Choroid plexus epithelial cell (primary cell): ENCODE measurements at places on chromosomes 6 and 20.
A peak's percentile ranks its signal among the peaks of the same experiment; 100 is the strongest.

DNA sequence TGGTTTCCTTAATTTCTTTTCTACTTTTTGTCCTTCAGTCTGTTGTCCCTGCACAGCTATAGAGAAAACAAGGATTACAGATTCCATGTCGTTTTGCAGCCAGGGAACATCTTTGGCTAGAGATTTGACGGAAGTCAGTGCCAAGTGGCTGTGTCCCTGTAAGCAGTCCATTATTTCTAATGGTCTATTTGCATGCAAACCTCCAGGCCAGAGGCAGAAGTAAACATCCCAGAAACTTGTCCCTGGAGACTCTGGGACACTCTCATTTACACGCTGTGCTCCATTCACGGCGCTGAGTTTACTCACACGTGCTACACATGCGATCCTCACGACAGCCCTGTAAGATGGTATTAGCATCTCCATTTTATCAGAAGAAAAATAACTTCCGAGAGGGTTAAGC lies 355.5 kb downstream of the PRKN start:
- no peak for DNase-seq

DNA sequence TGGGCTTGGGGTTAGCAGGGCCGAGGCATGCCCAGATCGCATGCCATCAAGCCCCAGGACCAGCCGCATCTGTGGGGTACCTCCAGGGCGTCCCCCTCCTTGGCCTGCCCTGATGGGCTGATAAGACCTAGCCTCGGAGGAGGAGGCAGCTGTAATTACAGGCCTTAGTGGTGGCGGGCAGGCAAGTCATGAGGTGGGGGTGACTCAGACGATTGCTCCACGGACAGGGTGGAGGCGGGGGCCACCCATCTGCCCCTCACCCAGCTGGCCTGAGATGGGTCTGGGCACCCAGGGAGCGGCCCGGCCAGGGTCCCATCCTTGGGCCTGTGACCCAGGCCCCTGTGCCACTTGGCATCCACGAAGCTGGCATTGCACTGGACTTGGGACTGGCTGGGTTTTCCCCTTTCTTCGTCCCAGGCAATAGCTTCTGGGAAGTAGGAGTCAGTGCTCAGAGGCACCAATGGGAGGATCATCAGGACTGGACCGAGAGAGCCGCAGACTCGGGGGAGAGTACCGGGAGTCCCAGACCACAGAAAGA lies 57.5 kb downstream of the CEBPB start:
- DNase-seq: peak; percentile 35

- no peak for DNase-seq
Measured at GRCh38 chr20:33790566-33790965, 20.6 kb upstream of the CHMP4B start.

DNA sequence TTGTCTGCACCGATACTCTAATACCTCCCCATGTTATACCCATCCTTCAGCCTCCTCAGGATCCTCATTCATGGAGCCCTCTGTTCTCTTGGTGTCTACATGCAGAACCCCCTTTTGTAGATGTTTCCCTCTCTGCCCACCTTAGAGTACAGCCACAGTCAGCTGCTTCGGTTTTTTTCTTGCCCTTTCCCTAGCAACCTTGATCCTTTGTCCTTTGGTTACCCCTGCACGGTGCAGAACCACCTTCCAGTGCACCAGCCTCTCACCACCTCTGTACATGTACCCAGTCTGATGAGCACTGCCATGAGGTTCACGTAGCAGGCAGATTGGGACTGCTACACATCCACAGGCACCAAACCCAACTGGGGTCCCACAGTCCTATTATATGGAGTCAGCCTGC lies 7.3 kb downstream of the VPS16 start:
- DNase-seq: no peak

- DNase-seq: peak; percentile 43
Measured at GRCh38 chr6:45420909-45421708, 43.4 kb upstream of the SUPT3H start.

DNA sequence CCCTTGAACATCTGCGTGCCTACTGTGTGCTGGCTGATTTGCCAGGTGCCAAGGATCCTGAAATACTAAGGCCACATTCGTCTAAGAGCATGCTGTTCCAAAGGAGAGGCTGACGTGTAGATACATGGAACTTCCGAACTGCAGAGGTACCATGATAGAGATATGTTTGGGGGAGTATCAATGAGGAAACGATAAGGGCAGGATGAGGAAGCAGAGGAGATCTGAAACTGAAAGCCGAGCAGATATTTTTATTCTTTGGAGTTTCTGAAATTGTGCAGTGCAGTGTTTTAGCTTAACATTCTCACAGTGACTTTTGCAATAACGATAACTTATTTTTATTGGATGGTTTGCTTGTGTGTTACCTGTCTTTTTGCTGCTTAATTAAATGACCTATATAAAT lies 24.3 kb downstream of the BMP6 start:
- no peak for DNase-seq

- DNase-seq: peak; percentile 12
Measured at GRCh38 chr6:148146717-148147462, 195.7 kb upstream of the SASH1 start.

DNA sequence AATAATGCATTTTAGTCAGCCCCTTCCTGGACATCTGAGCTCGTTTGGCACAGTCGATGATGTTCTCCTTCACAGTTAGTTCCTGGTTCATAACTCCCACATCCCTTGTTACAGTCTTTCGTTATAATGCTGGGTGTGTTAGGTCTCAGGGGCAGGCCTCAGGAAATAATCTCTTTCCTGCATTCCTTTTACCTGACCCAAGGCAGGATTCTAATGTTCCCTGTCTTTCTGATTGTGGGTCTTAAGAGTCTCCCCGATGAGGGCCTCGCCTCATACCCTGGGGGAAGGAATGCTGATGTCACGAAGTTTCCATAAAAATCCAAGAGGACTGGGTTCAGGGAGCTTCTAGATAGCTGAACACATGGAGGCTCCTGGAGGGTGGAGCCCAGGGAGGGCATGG lies 104.0 kb upstream of the CARMIL1 start:
- peak; percentile 52 for DNase-seq

DNA sequence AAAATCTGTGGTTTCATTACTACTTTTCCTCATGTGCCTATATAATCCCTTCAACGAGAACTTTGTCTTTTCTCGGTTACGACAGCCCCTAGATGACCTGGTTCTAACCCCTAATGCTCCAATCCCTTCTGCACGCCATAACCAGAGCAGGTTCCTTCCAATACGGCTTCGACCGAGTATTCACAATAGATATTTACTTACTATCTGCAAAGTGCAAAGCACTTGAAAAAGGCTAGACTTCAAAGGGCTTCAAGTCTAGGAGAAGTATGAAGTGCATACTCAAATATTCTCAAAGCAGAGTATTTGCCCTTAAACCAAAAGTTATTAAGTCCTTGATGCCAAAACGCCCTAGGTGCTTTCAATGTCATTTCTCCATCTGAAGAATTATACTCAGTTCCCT lies 63.4 kb upstream of the NHSL1 start:
- no peak for DNase-seq

- DNase-seq: no peak
Measured at GRCh38 chr6:170505306-170505705, 47.8 kb downstream of the PSMB1 start.

DNA sequence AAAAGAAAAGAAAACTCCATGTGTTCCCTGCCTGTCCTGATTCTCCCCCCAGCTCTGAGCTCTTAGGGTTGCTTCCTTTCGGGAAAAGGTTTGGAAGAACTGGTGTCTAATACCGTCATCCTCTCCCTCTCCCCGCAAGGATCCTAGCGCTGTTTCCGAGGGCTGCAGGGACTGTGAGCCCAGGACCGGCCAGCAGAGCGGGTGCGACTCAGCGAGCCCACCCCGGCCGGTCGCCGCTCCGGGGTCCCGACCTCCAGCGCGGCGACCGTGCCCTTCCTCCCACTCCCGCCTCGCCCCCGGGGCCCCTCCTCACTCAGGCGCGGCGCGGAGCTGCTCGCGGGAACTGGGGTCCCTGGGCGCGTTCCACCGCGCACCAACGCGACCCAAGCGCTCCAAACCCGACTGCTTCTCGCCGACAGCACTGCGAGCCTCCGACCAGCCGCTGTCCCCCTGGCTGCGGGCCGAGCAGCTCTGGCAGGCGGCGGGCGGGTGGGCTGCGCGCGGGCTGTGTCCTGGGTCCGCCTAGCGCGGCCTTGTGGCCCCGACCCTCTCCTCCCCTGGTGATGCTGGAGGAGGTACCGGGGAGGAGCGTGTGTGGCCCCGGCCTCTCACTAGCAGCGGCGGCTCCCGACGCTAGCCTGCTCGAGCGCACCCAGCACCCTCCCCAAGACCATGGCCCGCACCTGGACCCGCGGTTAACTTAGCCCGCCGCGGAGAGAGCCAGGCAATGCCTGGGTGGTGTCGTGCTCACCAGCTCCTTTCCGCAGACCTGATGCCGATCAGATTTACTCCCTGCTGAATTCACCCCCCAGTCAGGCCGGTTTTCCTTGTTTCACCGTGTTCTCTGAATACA lies at the start of gene PLA2G7:
Gene PLA2G7 (minus strand): TSS at position 509 of the 853 bp plus-strand sequence. CDS start 12,484 bp downstream, outside the sequence.
- no peak for DNase-seq

GRCh38 chr6:63097222-63097621 lies 114.0 kb upstream of the FKBP1C start:
- DNase-seq: no peak

GRCh38 chr20:34062570-34063482 lies 49.2 kb downstream of the EIF2S2 start:
- no peak for DNase-seq

- no peak for DNase-seq
Measured at GRCh38 chr6:43101497-43101896, 25.4 kb downstream of the PTK7 start.

GRCh38 chr6:158168040-158168289 lies at the start of gene SERAC1:
SERAC1 (minus strand) TSS chr6:158168262; CDS start chr6:158158363, 9,899 bp downstream.
- DNase-seq: no peak
